Chondrocyte (in vitro differentiated cells): ENCODE measurements at places on chromosomes 12 and 14. TPM values are rescaled to one million over a fixed set of nuclear protein-coding genes. Genes with fewer than 3 reads are reported as not detected.

The ORMDL2 gene
- 31.4 to 32.9 TPM (median 32.1 TPM) in 3 replicates for total RNA-seq

The PLA2G1B gene
- total RNA-seq = 0.42 to 1.1 TPM in 2 of 3 replicates, not detected in the other

The AMIGO2 gene
- total RNA-seq = 86.7 to 153 TPM (median 153 TPM) in 3 replicates

The SVOP gene
- not detected in 3 replicates for total RNA-seq

The TOGARAM1 gene
- 12.7 to 19.7 TPM (median 13.3 TPM) in 3 replicates for total RNA-seq

The LIN7A gene
- 0.80 to 27.1 TPM (median 0.92 TPM) in 3 replicates for total RNA-seq

The TRIAP1 gene
- 26.3 to 32.3 TPM (median 27.1 TPM) in 3 replicates for total RNA-seq

The PRPH gene
- total RNA-seq = not detected in 3 replicates

The LGMN gene
- 72.2 to 134 TPM (median 130 TPM) in 3 replicates for total RNA-seq

The COX8C gene
- total RNA-seq = not detected in 3 replicates

The TMEM30B gene
- 2.7 to 9.3 TPM (median 7.9 TPM) in 3 replicates for total RNA-seq

The NANOG gene
- total RNA-seq = not detected in 3 replicates

The IL22 gene
- total RNA-seq = not detected in 3 replicates

The GPR84 gene
- not detected in 3 replicates for total RNA-seq

The ZCCHC8 gene
- total RNA-seq = 16.8 to 21.8 TPM (median 20.2 TPM) in 3 replicates

The FOXN4 gene
- not detected in 3 replicates for total RNA-seq

The BATF gene
- total RNA-seq = not detected in 3 replicates

The EEA1 gene
- 35.5 to 44.7 TPM (median 41.8 TPM) in 3 replicates for total RNA-seq

The SSPN gene
- total RNA-seq = 38.9 to 42.9 TPM (median 39.2 TPM) in 3 replicates

The MAP3K9 gene
- total RNA-seq = 1.1 to 3.0 TPM (median 2.8 TPM) in 3 replicates

The RASSF9 gene
- 0.44 to 0.82 TPM (median 0.47 TPM) in 3 replicates for total RNA-seq

The HHIPL1 gene
- 1.6 to 5.9 TPM (median 5.6 TPM) in 3 replicates for total RNA-seq

The CACNB3 gene
- 57.5 to 72.6 TPM (median 69.5 TPM) in 3 replicates for total RNA-seq

The SIX4 gene
- total RNA-seq = 26.0 to 44.9 TPM (median 26.2 TPM) in 3 replicates

The KRT83 gene
- total RNA-seq = not detected in 3 replicates

The TAS2R9 gene
- total RNA-seq = 0.53 TPM in 1 of 3 replicates, not detected in the others

The CD27 gene
- total RNA-seq = not detected in 3 replicates

The NTS gene
- total RNA-seq = not detected in 3 replicates

The LMNTD1 gene
- 0.75 TPM in 1 of 3 replicates, not detected in the others for total RNA-seq

The HRK gene
- total RNA-seq = 0.31 to 0.80 TPM (median 0.49 TPM) in 3 replicates

The PTPN21 gene
- 34.9 to 42.9 TPM (median 40.0 TPM) in 3 replicates for total RNA-seq

The CBLN3 gene
- total RNA-seq = 5.2 to 6.1 TPM (median 5.5 TPM) in 3 replicates

The DLK1 gene
- total RNA-seq = 0.33 to 0.45 TPM in 2 of 3 replicates, not detected in the other

The ZDHHC22 gene
- 0.13 to 0.30 TPM (median 0.15 TPM) in 3 replicates for total RNA-seq

The ASPG gene
- not detected in 3 replicates for total RNA-seq

The CELA1 gene
- total RNA-seq = not detected in 3 replicates

The EP400 gene
- 35.9 to 48.0 TPM (median 36.8 TPM) in 3 replicates for total RNA-seq

The RAD9B gene
- total RNA-seq = 0.27 to 0.54 TPM (median 0.39 TPM) in 3 replicates

The VDR gene
- total RNA-seq = 4.4 to 4.8 TPM (median 4.6 TPM) in 3 replicates

The TGFB3 gene
- total RNA-seq = 200 to 223 TPM (median 222 TPM) in 3 replicates

The SIX6 gene
- total RNA-seq = not detected in 3 replicates

The SMCO2 gene
- not detected in 3 replicates for total RNA-seq

The EPYC gene
- not detected in 3 replicates for total RNA-seq

The TAS2R14 gene
- total RNA-seq = 2.4 to 4.0 TPM (median 2.6 TPM) in 3 replicates

The KRT74 gene
- not detected in 3 replicates for total RNA-seq

The RILPL2 gene
- 3.1 to 4.2 TPM (median 3.8 TPM) in 3 replicates for total RNA-seq

The GPR65 gene
- total RNA-seq = not detected in 3 replicates

The KIF5A gene
- total RNA-seq = 2.6 to 5.1 TPM (median 3.5 TPM) in 3 replicates

The BCAT1 gene
- 191 to 246 TPM (median 240 TPM) in 3 replicates for total RNA-seq

The SLC10A1 gene
- not detected in 3 replicates for total RNA-seq

The RFLNA gene
- 1.0 to 4.7 TPM (median 1.3 TPM) in 3 replicates for total RNA-seq

The MLEC gene
- total RNA-seq = 143 to 204 TPM (median 144 TPM) in 3 replicates

The CLEC4D gene
- total RNA-seq = not detected in 3 replicates
